T-helper 17 cell (primary cell): ENCODE measurements at places on chromosomes 13 and 19.

DNA sequence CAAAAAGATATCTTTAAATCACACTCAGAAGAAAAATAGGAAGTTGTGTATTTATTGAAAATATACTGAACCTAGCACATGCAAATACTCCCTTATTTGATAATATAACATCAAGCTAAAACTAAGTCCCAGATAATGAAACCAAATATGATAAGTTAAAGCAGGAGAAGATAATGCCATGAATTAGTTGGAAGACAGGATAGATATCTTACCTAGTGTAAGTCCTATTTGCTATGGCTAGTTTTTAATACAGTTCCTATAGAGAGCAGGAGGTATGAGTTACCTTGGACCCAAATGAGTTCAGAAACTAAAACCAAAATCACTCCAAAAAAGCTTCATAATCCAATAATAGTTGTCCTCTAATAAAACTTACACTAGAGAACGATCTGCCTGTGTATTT, 1407.1 kb upstream of the MIR17HG start:
- DNase-seq: no peak

- no peak for DNase-seq
These were observed 96.4 kb upstream of the STARD13 start for GRCh38 chr13:33381906-33382305.

GRCh38 chr13:33134213-33134612, 118.0 kb downstream of the KL start:
- DNase-seq: no peak

DNA sequence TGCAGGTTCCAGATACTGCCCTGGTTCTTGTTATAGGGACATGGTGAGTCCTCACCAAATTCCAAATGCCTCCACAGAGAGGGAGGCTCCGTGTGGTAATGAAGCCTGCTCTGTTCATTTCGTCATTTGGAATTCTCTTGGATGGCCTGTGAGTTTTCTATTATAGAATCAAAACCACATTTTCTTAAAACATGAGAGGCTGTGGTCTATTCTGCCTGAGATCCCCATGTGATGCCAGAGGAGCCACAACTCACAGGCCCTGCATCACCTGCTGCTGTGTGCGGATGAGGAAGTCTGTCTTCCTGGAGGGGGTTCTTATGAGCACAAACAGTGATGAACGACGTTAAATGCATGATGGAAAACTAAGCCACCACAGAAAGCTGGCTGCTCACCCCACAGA, 264.4 kb downstream of the UQCRFS1 start:
- DNase-seq: no peak

DNA sequence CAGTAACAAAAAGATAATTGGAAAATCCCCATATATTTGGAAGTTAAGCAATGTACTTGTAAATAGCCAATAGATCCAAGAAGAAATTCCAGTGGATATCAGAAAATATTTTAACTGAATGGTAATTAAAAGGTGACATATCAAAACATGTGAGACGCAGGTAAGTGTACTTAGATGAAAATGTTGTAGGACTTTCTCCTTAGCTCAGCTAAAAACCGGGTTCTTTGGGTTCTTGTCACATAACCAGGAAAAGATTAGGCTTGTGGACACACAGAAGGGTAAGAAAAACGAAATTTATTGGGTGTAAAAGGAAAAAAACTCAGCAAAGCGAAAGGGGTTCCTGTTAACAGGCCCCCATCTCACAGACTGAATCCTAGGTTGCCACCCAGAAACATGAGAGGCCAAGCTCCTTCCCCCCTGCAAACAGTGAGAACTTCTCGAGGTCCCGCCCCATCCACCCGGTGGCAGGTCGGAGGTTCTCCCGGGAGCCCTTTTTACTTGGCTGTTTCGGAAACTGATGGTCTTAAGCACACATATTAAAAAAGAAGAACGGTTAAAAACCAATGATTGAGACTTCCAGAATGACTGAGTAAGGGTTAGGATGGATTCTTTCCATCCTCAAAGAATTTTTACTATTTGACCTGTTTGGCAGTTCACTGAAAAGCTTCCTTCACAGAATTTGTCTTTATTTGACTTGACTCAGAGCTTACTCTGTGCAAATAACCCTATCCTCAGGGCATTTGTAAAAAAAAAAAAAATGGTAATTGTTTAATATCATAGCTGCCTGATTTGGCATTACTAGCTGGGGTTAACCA, 3.1 kb upstream of the CCDC70 start:
- no peak for DNase-seq

DNA sequence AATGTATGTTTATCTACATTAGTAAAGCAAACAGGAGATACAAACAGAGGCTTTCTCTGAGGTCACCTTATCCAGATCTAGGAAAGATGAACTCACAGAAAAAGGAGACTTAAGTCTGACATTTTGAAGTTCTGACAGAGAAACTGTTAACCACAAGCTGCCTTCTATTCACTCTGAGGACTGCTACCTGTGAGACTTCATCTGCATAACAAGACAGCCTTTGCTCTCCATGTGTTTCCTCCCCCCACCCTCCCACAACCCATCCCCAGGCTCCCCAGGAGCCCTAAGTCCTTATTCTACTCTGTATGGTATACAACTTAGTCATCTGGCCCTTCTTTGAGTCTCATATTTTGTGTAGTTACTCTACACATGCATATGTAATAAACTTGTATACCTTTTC, 699.0 kb downstream of the FGF9 start:
- no peak for DNase-seq

DNA sequence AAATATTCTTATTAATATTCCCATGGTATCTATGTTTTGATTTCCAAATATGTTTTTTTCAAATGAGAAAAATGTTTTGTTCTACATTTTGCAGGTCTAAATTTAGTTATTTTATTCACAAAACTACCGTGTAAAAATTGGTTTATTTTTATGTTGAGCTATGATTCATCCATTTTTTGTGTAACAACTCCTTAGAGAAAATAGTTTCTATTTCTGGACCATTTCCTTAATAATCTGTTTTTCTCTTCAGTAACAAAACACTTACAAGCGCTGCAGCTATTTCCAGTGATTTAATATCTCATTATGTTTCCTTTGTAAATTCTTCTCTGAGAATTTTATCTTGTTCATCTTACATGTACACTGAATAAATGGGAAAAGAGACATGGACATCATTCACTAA, 550.7 kb upstream of the SLITRK5 start:
- no peak for DNase-seq

DNA sequence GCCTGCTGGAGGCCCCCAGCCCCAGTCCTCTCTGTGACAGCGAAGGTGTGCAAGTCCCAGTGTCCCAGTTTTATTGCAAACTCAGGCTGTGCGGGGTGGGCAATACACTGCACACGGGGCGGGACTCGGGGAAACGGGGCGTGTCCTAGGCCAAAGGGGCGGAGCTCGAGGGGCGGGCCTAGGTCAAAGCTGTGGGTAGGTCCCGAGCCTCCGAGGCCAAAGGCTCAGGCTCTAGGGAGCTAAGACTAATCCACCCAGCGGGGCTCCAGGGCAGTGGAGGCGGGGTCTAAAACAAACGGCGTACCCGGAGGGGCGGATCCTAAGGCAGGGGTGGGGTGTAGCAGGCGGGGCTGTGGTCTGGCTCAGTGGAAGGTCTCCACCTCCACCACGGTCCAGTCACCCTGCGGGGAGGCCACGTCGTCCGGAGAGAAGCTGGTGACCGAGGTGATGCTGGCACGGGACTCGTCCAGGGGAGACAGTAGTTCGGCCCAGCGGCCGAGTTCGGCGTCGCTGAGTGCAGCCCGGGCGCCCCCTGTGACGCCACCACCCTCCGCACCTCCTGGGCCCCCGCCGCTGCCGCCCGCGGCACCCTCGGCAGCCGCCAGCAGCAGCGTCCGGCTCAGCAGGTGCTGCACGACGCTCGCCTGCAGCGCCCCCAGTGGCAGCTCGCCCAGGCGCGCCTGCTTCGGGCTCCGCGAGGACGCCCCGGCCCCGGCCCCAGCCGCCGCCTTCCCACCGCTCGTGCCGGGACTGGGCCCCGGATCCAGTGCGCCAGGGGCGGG, 5.3 kb downstream of the PRR36 start:
- peak; percentile 86 for DNase-seq

DNA sequence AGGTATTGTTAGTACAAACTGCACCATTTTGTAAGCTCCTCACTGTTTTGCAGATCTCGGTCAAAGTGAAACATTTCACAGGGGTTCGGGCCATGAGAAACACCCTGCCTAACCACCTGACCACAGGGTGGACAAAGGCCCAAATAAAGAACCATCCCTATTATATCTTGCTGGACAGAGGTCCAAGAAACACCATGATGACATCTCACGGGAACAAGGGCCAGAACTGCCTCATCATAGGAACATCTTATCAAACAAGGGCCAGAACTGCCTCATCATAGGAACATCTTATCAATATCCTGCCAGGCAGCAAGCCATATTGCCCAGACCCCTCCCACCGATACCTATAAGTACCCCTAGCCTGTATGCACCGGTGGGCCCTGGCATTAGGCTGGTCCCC, 99.7 kb downstream of the PCDH9 start:
- no peak for DNase-seq

- DNase-seq: no peak
These were observed 13.9 kb downstream of the TSKS start for GRCh38 chr19:49749055-49749716.

- DNase-seq: no peak
These were observed 7.5 kb downstream of the MBD3 start for GRCh38 chr19:1585243-1585580.

DNA sequence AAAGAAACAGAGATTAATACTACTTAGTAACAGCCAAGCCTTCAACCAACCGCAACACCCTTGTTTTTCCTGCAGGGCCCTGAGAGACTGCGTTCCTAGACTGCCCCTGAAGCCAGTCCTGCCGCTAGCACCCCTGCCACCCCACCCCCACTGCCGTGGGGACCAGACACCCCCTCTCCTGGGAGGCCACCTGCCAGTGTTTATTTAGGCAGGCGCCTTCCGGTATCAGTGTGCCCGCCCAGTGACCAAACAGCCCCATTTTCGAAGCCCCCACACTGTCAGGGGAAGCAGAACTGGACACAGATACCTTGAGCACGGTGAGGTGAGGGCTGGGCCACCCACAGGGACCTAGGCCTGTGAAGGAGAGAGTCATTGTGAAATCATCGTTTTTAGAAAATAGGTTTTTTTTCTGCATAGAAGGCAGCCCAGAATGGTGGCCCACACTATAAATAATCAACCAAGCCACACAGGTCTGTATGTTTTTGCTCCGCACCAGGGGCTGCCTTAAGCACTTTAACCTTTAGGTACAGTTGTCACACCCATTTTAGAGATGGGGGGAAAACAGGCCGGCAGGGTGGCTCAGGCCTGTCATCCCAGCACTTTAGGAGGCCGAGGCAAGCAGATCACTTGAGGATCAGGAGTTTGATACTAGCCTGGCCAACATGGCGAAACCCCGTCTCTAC, 3.5 kb upstream of the TLE5 start:
- DNase-seq: no peak

DNA sequence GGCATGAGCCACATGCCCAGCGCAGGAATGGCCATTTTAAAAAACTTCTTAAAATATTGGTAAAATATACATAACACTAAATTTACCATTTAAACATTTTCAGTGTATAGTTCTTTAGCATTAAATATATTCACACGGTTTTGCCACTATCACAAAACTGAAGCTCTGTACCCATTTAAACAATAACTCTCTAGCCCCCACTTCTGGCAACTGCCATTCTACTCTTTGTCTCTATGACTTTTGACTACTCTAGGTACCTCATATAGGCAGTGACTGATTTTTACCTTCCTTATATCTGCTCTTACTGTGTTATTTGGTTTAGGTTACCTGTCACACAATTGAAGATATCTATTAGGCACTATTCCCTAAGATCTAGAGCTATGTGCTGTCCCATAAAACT, 2.3 kb upstream of the KBTBD7 start:
- no peak for DNase-seq

DNA sequence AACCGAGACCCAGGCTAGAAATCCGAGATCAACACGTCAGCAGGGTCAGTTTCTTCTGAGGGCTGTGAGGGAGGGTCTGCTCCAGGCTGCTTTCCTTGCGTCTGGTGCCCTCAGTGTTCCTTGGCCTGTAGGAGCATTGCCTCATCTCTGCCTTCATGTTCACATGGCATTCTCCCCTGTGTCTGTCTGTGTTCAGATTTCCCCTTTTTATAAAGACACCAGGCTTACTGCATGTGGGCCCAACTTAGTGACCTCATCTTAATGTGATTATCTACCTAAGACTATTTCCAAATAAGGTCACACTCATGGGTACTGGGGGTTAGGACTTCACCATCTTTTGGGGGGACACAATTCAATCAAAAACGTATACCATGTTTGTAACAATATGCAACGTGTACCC, 57.2 kb upstream of the C1QTNF9 start:
- DNase-seq: no peak

GRCh38 chr13:45695198-45695730, 6.9 kb upstream of the CBY2 start:
- DNase-seq: no peak

DNA sequence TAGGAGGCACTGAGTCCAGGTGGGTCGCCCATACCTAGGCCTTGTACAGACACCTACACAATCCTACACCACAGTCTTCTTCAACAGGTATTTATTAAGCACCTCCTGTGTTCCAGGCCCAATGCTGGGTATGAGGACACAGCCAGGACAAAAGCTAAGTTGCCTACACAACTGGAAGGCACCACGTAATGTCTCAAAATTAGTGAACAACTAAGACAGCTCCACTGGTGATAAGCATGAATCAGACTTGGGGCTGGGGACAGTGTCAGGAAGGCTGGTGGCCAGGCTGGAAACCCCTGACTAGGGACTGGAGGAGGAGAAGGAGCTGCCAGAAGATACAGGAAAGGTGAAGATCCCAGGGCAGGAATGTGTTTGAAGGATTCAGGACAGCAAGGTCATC, 2.4 kb downstream of the SMIM24 start:
- no peak for DNase-seq

GRCh38 chr13:43128504-43128961, 105.1 kb downstream of the DNAJC15 start:
- DNase-seq: no peak

GRCh38 chr19:55590109-55590508, 9.2 kb downstream of the FIZ1 start:
- no peak for DNase-seq

DNA sequence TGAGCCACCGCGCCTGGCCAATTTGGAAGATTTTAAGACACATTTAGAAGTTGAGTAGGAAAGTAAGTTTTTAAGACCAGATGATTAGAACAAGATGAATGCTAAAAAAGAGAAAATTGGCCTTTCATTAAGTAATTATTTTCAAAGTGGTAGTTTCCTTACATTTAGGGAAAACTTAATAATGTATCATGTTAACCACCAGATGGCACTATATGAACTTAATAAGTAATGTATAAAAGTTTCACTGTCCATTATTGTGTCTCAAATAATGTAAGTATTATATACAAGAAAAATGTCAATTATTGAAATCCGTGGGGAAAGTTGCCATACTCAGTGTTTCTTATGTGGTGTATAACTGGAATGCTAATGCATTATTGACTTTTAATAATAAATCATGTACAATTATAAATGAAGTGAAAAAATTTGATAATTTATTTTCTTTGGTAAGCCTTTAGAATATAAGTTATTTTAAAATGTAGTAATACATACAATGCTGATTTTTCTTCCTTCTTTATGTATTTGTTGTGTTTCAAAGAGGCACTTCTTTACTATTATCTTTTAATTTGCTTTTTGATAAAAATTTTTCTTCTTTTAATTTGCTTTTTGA, 29.2 kb downstream of the COG6 start:
- no peak for DNase-seq

GRCh38 chr13:111491659-111492058, 171.2 kb downstream of the TEX29 start:
- no peak for DNase-seq
